ENCODE measurements at places on chromosomes 11 and 22. TPM values are rescaled to one million over a fixed set of nuclear protein-coding genes. Genes with fewer than 3 reads are reported as not detected.

GRCh38 chr11:1569251-1569780 lies 2.8 kb downstream of the DUSP8 start:
- DNase-seq = no peak

TSGA10IP gene
- total RNA-seq = not detected

GRCh38 chr11:60504219-60504905 lies 10.8 kb upstream of the MS4A13 start:
- no peak for DNase-seq

GRCh38 chr11:24855951-24856350 lies 359.1 kb downstream of the LUZP2 start:
- DNase-seq = no peak

GRCh38 chr11:130483124-130483523 lies 34.7 kb downstream of the ADAMTS15 start:
- DNase-seq = no peak

- no peak for DNase-seq
Observed at GRCh38 chr11:22730319-22730718, 63.9 kb downstream of the GAS2 start.

DNA sequence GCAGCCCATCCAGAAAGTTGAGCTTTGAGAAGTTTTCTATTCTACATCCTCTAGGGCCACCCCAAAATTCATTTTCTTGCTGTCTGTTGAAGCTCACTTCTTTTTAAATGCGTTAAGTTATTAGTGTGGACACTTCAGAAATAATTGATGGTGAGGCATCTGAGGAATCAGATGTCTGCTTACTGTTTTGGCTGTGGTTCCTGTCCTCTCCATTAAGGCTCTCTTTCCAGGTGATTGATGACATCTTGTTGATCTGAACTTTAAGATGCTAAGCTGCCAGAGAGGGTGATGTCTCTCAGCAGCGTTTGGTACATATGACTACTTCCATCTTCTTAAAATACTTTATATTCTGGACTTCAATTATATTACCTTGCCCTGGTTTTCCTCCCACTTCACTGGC lies 45.2 kb downstream of the FAT3 start:
- no peak for DNase-seq

DNA sequence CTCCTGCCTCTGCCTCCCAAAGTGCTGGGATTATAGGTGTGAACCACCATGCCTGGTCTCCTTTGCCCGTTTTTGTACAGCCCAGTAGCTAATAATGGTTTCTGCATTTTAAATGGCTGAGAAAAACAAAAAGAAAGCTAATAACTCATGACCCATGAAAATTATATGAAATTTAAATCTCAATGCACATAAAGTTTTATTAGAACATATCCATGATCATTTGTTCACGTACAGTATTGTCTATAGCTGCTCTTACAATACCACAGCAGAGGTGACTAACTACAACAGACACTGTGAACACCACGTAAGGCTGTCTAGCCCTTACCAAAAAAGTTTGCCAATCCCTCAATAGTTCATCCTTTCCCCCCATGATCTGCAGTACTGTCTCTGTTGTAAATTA lies 6.4 kb upstream of the PLAAT2 start:
- no peak for DNase-seq

GRCh38 chr11:15006139-15006759 lies 34.1 kb upstream of the CALCA start:
- no peak for DNase-seq

- no peak for DNase-seq
Observed at GRCh38 chr11:10709299-10710086, 15.9 kb upstream of the IRAG1 start.
